GM23248 (cell line): ENCODE measurements at places on chromosomes 7 and 10. TPM values are rescaled to one million over a fixed set of nuclear protein-coding genes. Genes with fewer than 3 reads are reported as not detected.

GRCh38 chr10:84957427-84957826, 629.0 kb downstream of the CCSER2 start:
- no peak for DNase-seq

- peak; percentile 83 for DNase-seq
Observed at GRCh38 chr10:4677296-4678021, 148.5 kb upstream of the AKR1E2 start.

GRCh38 chr7:17120756-17121155, 177.7 kb upstream of the AHR start:
- no peak for DNase-seq

- no peak for DNase-seq
Observed at GRCh38 chr10:34641147-34641912, 173.8 kb downstream of the PARD3 start.

GRCh38 chr10:79159785-79160184, 91.0 kb downstream of the ZMIZ1 start:
- DNase-seq, result peak; percentile 92

GRCh38 chr10:133249975-133250754, 12.5 kb downstream of the VENTX start:
- DNase-seq, result no peak

- no peak for DNase-seq
Observed at GRCh38 chr10:44993226-44993921, 7.3 kb upstream of the ZNF22 start.

DNA sequence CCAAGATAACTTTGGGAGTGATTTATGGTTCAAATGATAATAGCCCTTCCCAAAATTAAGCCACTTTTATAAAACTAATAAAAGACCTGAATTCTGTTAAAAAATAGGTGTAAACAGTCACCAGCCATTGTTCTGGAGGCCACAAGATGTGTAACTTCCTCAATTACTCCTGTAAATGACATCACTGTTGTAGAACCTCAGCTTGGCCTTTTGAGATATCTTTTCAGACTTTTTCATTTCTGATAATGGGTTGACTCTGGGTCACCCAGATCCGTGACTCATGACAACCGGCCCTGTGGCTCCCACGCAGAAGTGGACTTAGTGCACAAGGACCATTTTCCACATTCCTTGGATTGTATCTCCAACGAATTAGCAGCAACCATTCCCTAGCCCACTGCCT, 106.6 kb downstream of the DKK1 start:
- DNase-seq, result peak; percentile 2

DNA sequence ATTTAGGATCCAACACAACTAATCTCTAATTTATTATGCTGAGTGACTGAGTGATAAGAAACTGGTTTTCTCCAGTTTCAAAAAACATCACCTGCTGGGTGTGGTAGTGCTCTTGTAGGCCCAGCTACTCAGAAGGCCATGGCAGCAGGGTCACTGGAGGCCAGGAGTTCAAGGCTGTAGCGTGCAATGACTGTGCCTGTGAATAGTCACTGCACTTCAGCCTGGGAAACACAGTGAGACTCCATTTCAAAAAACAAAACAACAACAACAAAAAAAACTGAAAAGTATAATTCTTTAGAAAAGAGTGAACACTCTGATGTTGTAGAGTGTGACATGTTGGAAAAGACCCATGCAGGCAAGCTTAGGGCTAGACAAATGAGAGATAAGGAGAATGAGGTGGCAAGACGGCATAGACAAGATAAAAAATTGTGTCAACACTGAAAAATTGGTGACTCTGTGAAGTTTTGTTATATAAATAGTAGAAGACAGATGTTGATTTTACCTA, 150.1 kb upstream of the GPR22 start:
- DNase-seq, result no peak

- DNase-seq, result peak; percentile 29
Observed at GRCh38 chr7:485188-486081, 34.2 kb downstream of the PDGFA start.

- DNase-seq, result peak; percentile 83
Observed at GRCh38 chr10:109894516-109894915, 28.8 kb downstream of the XPNPEP1 start.

DNA sequence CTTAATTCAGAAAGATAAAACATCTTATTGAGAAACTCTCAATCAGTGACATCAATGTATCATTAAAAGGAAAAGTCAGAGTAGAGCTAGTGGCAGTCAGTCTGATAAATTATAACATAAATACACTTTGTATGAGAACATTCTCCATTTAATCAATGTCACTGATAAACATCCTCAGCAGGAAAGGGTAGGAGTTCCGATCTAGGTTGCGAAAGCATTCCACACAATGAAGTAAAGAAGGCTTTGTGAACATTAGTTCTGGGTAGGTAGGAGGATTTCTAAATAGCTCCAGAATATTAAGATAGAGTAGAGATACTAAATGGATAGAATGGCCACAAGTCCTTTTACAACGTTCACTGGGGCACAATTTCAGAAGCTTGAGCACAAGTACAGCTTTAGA, 179.7 kb upstream of the MALRD1 start:
- no peak for DNase-seq

DNA sequence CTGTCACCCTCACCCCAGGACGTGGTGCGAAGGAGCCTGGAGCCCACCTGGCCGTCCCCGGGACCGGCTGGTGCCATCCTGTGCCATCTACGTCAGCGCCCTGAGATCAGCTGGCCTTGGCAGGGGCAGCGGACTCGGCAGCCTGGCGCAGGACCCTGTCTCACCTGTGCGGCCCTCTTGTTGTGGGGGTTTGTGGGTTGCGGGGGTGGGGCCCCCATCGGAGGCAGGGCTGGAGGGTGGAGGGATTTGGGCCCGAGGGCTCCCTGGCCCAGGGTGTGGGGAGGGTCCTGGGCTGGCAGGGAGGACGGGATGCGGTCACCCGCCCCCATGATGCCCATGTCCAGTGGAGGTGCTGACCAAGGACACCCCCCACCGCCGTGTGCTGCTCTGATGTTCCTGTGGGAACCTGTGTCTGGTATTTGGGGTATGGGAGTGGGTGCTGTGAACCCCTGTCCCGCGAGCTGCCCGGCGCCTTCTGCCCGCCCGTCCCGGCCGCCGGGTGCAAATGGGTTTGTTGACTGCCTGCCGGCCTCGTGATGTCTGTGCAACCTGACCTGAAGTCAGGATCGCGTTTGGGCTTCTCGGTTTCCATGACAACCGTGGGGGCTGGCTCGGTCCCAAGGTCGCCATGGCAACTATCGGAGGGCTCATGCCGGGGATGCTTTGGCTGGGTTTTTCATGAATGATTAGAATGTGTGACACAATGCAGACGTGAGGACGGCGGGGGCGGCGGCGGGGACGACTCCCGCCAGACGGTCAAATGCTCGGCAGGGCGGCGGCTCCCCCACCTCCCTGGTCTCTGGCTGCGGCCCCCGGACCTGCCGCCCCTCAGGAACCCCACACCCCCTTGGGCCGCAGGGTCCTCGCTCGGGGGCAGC, 7.3 kb downstream of the MAFK start:
- DNase-seq, result peak; percentile 91

- no peak for DNase-seq
Observed at GRCh38 chr10:89588671-89589070, 53.3 kb upstream of the SLC16A12 start.

DNA sequence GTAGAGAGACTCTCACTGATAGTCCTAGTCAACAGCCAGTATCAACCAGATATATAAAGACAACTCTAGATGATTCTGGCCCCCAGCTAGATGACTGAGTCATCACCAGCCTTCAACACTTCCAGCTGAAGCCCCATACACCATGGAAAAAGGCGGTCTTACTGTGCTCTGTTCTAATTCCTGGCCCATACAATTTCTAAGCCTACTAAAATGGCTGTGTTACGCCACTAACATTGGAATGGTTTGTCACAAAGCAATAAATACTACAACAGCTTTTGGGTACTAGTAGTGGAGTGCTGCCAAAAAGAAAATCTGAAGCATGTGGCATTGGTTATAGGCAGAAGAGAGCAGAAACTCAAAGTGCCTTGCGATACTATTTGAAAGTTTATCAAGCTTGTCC, 13.0 kb upstream of the TES start:
- DNase-seq, result peak; percentile 88

DNA sequence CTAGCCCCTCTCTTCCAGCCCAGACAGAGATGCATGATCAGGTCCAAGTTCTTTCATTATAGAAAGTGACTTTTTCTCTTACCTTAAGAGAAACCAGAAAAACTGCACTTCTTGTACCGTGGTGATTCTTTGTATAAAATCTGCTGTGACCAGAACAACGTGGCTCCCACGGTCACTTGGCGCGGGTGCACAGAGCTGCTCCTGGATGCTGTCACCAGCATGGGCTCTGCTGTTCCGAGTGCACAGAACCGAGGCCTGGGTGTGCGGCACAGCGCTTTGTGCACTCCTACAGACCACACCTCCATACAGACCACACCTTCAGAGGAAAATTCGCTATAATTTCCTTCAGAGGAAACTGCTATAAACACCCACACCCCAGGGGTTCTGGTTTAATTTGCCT, 26.0 kb downstream of the VIPR2 start:
- DNase-seq, result no peak

GRCh38 chr7:35384761-35385700, 131.1 kb upstream of the TBX20 start:
- no peak for DNase-seq

DNA sequence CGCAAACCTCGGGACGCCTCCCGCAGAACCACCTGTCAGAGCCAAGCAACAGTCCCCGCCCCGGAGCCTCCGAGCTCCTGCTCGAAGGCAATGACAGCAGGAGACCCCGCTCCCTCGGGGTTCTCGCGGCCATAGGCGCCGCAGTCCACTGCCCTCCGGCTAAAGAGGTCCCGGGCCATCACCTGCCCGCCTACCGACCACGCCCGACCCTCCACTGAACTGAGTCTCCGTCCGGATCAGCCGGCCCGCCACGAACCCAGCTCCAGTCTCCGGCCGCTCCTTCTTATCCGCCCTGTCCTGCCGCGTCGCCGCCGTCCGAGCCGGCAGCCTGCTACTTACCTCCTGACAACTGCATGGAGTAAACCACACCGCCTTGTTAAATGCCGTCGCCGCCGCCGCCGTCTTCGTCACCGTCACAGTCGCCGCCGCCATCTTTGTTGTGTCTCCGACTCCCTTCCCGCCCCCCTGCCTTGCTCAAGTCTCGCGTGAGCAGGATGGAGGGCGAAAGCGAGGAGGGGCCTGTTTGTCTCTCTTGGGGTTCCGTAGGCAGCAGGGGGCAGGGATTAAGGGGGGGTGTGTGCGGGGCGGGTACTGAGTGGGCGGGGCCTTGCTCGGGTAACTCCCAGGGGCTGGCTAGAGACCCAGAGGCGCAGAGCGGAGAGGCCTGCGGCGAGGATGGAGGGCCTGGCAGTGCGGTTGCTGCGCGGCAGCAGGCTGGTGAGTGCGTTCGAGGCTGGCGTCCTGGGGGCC, at the start of the genes ACADSB and IKZF5:
Gene ACADSB (plus strand): TSS at position 652 of the 750 bp plus-strand sequence. CDS start 24 bp downstream, at position 676.
Gene IKZF5 (minus strand): TSS at position 441 of the 750 bp plus-strand sequence. CDS start 10,170 bp downstream, outside the sequence.
- DNase-seq, result peak; percentile 99

The PLAU gene
- 13.3 and 13.8 TPM in 2 replicates for total RNA-seq

The LIPF gene
- total RNA-seq, result not detected in 2 replicates

The GLCCI1 gene
- total RNA-seq, result 1.6 and 3.0 TPM in 2 replicates

The C10orf53 gene
- total RNA-seq, result not detected in 2 replicates

The FAM131B gene
- total RNA-seq, result 3.0 TPM in 2 replicates

The ERVW-1 gene
- not detected in 2 replicates for total RNA-seq

The GRB10 gene
- total RNA-seq, result 24.0 and 25.9 TPM in 2 replicates

The OPALIN gene
- total RNA-seq, result not detected in 2 replicates

The PON2 gene
- total RNA-seq, result 60.7 and 65.6 TPM in 2 replicates

The SRRM3 gene
- total RNA-seq, result 0.65 TPM in 1 of 2 replicates, not detected in the other

The CPVL gene
- total RNA-seq, result not detected in 2 replicates

The VWA2 gene
- not detected in 2 replicates for total RNA-seq

The PIK3CG gene
- not detected in 2 replicates for total RNA-seq

The BTBD16 gene
- total RNA-seq, result not detected in 2 replicates

The ALOX5 gene
- not detected in 2 replicates for total RNA-seq

The CALHM1 gene
- total RNA-seq, result not detected in 2 replicates

The PNLIP gene
- not detected in 2 replicates for total RNA-seq

The EIF4H gene
- total RNA-seq, result 261 and 305 TPM in 2 replicates
